Ecto neural progenitor cell (in vitro differentiated cells): ENCODE measurements at places on chromosomes 5 and 9.
A peak's percentile ranks its signal among the peaks of the same experiment; 100 is the strongest.

DNA sequence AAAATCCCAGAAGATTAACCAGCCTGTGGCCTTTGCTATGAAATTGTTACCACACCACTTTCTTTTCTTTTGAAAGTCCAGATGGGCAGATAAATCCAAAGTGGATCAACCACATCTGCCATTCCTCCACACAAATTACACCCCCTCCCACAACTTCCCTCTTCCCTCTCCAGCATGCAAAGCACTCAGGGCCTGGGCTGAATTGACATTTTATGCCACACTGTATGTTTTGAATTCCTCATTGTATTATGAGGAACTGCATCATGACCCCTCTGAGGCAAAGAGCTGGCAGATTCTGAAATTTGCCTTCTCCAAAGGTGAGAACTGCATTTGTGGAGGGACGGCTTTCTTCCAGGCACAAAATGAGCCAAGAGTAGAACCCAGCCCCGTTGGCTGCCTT, 589.2 kb upstream of the KLF4 start:
- DNase-seq, result no peak

DNA sequence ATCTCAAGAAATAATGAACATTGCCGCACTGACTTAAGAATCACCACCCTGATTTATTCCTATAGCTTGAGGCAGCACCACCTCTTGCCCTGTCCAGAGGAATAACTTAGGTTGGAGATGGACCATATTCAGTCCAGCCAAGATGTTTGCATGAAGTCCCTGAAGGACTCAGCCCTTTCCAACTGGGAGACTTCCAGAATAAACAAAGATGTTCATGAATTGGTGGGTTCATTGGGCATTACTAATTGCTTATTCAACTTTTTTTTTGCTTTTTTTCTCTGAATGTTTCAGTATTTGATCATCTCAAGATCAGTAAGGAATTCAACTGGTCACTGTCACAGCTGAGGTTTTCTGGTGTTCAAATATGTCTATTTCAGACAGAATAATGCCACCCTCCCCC, 470.6 kb downstream of the CCDC171 start:
- no peak for DNase-seq

DNA sequence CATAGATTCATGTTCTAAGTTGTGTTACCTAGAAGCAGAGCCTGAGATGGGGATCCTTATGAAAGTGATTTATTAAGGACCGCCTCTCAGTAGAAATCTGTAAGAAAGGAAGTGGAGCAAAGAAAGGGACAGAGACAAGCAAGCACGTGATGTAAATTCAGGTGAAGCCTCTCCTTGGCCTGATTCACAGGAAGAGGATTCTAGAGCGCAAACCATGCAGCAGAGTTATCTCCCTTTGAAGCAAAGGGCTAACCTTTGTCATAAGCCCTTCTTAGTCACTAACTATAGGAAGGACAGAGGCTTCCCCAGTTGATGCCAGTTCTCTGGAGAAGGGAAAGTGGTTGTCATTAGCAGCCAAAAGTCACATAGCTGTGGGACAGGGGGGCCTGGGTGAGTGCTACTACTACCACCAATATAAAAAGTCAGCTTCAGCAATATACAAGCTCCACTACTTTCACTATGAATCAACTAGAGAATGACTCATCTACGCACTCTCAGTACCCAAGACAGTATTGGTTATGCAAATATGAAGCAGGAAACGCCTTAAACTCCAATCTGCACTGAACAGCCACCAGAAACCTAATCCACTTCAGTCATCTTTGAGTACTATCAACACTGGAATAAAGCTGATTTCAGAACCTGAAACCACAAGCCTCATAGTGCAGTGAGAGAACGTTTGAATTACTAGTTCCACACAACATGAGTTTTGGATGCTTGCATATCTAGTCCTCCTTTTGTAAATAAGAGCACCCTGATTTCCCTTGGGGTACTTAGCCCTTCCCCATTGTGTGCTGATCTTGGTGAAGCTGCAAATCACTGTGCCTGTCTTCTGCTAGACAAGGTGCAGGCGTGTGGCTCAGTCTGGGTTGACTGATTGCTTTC, 162.7 kb downstream of the ZNF608 start:
- DNase-seq, result no peak

GRCh38 chr5:80631278-80632259, 22.9 kb upstream of the MSH3 start:
- DNase-seq, result no peak

DNA sequence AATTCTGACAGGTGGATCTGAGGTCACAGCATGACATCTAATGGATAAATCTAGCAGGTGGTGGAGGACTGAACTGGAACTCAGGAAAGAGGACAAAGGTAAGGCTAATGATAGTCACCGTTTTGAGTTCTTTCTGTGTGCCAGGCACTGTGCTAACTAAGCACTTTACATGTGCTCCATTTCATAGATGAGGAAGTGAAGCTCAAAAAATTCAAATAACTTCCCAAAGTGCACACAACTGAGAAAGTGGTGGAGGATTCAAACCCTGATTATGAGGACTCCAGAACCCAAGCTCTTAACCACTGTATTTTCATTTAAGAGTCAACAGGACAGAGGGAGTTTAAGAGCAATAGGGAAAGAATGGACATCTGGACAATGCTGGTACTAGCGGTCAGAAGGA, 7.1 kb upstream of the DELE1 start:
- no peak for DNase-seq

GRCh38 chr5:96476654-96477053, 43.6 kb upstream of the PCSK1 start:
- no peak for DNase-seq

GRCh38 chr9:77997611-77998284, 33.9 kb downstream of the GNAQ start:
- DNase-seq, result no peak

DNA sequence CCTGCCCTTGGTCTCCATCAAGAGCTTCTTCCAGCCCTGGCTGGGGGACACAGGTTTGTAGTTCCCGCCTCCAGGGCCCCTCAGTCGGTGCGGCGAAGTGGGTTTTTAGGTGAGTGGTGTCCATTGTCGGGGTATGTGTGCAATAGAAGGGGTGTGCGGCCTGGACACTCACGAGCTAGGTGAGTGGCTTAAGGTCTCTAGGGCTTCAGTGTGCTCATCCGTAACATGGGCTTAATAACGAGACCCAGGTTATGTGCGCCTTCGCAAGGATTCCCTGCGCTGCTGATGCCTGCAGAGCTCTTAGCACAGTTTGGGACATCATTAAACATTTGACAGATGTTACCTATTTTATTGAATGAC, 656 bp downstream of the CEP78 start:
- no peak for DNase-seq

- peak; percentile 92 for DNase-seq
Measured at GRCh38 chr9:121650217-121651007, 1.0 kb upstream of the DAB2IP start.

DNA sequence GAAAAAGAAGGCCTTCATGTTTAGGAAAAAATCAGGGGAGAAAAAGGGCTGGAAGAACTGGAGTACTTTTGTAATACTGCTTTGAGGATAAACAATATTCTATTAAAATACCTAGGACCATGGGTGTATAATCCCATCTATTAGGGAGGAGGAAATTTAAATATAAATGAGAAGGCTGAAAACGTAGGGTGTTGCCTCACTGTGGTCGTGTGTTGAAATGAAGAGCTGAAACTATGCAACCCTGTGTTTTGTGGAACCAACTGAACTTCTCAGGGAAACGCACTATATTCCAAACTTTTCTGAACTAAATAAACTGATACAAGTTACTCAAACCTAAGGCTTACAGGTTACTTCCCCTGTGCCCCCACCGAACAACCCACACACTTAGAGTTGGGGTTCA, 4.5 kb upstream of the CNTLN start:
- no peak for DNase-seq

DNA sequence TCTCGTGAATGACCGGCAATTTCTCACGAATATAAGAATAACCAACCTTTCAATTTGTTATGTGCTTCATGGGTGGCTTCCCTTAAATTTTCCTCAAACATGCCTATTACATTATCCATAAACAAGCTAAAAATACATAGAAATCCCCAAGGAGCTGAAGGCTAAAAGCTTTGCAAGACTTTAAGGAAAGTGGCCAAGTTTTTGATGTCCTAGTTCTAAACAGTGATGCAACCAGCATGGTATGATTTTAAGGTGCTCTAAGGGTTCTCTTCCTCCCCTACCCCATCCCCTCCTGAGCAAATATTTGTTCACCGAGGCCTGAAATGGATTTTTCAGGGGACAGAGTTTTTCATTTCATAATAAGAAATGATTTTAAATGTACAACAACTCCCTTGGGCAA, 79.8 kb downstream of the RGS7BP start:
- no peak for DNase-seq

DNA sequence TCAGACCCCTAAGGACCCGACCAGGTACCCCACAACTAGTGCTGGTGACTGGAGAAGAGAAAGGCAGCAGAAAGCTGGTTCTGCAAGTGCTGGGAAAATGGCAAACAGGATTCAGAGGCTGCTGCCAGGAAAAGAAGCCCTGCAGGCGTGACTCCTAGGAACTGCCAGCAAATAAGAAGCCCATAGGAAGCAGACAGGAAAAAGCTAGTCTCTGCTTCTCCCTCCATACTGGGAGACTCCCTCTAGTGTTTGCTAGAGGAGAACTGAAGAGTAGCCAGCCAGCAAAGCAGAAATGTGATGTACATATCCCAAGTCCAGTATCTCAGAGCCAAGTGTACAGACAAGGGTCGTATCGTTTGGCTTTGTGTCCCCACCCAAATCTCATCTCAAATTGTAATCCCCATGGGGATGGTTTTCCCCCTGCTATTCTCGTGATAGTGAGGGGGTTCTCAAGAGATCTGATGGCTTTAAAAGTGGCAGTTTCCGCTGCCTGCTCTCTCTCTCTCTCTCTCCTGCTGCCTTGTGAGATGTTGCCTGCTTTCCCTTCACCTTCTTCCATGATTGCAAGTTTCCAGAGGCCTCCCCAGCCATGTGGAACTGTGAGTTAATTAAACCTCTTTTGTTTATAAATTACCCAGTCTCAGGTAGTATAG, 38.1 kb upstream of the TUSC1 start:
- peak; percentile 68 for DNase-seq

- DNase-seq, result no peak
Measured at GRCh38 chr9:74557571-74557970, 60.4 kb downstream of the RORB start.

GRCh38 chr9:134323741-134324358, 2.4 kb upstream of the RXRA start:
- no peak for DNase-seq

GRCh38 chr9:93825348-93826115, 129.6 kb downstream of the BARX1 start:
- DNase-seq, result peak; percentile 39

- DNase-seq, result no peak
Measured at GRCh38 chr5:164967354-164967753, 1461.9 kb downstream of the MAT2B start.

- no peak for DNase-seq
Measured at GRCh38 chr9:125650271-125650737, 56.7 kb downstream of the MAPKAP1 start.

DNA sequence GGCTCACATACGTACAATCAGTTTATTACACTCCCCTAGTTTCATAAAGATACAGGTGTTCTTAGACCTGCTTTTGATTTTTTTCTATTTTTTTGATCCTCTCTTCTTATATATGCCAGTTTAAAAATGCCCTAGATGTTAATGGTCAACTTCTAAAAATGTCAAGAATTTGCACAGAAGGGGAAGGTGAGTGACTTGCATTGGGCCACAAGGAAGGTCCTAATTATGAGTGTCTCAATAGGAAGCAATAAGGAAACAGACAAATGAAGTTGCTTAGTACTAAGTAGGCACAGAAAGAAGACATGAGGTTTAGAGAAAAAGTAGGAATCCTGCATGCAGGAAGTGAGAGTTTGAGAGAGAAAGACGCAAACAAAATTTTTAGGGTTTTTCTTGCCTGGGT, 3.2 kb upstream of the CCDC171 start:
- no peak for DNase-seq

- DNase-seq, result no peak
Measured at GRCh38 chr9:77513457-77513856, 134.7 kb downstream of the GNA14 start.

DNA sequence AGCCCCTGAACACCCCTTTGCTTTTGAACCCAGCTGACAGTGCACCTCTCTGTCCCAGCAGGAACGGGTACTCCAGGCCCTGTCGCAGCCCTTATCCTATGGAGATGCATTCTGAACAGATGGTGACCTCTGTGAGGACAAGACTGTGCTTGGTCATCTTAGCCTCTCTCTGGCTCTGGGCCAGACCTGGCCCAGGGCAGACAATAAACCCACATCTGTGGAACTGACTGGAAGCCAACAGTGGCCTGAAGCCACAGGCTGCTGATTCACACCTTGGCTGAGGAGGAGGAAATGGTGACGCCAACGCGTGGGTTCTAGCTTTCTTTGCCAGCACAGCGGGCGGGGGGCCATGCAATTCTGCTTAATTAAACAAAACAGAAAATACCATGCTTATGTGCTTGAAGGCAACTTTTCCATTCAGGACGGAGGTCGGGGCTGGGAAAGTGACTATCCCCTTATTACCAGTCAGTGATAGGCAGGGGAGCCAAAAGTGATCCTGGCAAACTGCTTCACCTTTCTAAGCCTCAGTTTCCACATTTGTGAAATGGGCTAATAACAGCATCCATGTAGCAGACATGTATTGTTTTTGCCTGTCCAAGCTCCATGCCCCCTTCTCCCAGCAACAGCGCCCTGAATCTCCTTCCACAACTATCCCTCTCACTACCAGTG, 10.8 kb downstream of the SH3PXD2B start:
- DNase-seq, result no peak

DNA sequence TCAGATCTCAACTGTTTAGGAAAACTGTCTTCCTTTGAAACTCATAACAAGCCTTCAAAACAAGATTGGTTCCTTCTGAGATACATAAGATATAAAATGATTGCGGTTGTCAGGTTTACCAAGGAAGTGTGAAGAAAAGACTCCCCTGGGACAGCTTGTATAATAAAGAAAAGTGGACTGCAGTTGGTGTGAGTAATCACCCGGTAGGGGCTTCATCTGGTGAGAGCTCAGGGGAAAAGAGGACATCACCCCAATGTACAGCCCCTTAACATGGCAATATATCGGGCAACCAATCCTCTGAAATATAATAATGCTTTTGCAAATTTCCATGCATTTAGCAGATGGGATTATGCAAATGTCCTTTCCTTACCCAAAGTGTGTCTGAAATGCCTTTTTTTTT, 216.5 kb upstream of the KLF9 start:
- no peak for DNase-seq

DNA sequence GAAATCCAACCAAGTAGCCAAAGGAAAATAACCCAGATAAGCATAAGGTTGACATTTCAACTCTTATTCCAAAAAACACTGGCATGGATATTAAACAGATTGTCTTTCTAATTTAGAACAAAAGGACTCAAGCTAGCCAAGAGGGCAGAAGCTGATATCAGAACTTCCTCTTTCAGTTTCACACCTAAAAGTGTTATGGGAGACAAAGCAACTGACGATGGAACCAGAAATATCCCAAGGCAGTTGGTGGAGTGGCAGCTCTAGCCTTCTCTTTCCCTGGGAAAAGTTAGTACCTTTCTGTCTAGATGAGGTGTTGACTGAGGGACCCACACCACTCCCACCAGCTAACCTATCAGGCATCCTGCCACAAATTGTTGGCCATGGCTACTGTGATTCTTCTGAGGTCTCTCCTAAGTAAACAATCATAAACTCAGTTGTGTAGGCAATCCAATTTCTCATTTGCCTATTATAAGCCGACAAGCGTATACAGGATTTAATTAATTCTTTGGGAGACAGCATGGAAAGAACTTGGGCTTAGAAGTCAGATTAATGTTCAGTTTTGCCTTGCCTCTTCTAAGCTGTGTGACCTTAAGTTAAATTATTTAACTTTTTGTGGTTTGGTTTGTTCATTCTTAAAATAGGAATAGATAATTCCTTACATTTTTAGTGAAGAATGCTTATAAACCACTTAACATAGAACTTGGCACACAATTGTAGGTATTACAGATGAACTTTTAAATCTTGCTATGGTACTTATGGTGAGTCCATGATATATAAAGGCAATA, 110.9 kb upstream of the ADAMTSL1 start:
- no peak for DNase-seq
